Esophagus squamous epithelium (tissue), 5 donors: ENCODE measurements at places on chromosomes 1 and 21. TPM values are rescaled to one million over a fixed set of nuclear protein-coding genes. Genes with fewer than 3 reads are reported as not detected.

DNA sequence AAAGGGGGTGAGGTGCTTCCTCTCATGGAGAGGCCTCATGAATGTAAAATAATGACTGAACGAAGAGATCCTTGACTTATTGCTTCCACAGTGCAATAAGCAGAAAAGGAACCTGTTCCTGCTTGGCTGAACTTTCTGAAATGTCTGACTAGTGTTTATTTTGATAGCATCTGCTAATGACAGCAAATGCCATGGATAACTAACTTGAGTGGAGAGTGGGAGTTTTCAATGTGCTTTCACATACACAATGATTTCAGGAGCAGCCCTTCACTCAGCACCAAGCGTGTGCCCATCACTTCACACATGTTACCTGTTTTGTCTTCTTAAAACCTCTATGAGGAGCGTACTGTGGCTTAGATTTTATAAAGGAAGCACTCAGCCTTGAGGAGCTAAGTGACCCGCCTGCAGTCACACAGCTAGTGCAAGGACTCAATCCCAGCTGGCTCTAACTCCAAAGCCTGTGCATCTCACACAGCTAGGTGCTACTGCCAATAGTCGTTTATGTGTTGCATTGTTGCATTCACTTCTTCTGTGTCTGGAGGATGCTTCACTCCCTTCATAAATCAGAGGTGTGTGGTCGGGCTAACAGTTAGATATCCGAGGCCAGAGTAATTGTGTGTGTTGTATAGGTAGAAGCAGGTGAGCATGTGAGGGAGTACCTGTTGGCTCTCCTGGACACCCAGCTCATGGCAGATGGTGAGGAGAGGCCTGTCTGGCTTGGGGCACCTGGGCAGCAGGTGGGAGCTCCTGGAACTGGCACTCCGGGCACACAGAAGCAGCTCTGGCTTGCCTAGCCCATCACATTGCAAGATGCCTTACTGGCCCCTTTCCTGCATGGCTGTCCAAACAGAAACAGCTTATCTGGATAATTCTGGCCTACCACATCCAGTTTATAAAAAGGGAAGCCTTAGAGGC, 12.8 kb downstream of the CASQ2 start:
- H3K4me3 ChIP-seq, result no peak overlapping the region
- no peaks in the 10 kb centered on the region for H3K4me1 ChIP-seq
- no peak for DNase-seq
- no peak overlapping the region for H3K27ac ChIP-seq
- no peaks in the 10 kb centered on the region for H3K27me3 ChIP-seq
- no peaks in the 10 kb centered on the region for H3K36me3 ChIP-seq

VSIG8 gene
- 2.1 TPM for total RNA-seq

ATP1A2 gene
- total RNA-seq, result 2.2 TPM

DNA sequence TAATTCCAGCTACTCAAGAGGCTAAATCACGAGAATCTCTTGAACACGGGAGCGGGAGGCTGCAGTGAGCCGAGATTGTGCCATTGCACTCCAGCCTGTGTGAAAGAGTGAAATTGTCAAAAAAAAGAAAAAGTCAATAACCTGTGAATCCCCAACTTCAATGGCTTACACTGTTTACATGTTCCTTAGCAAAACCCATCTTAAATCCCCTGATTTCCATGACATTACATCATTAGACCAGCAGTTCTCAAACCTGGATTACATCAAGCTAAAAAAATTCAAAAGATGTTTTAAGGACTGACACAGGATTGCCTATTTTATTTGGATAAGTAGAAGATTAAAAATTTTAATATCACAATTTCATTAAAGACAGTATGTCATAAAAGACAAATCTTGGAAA, 12.4 kb downstream of the GPBP1L1 start:
- no peak overlapping the region for H3K27ac ChIP-seq
- no peaks in the 10 kb centered on the region for H3K27me3 ChIP-seq
- peaks cover 85% of the 10 kb centered on the region for H3K4me1 ChIP-seq
